Activated naive CD4-positive, alpha-beta T cell (primary cell): ENCODE measurements at places on chromosomes 6 and 20.

DNA sequence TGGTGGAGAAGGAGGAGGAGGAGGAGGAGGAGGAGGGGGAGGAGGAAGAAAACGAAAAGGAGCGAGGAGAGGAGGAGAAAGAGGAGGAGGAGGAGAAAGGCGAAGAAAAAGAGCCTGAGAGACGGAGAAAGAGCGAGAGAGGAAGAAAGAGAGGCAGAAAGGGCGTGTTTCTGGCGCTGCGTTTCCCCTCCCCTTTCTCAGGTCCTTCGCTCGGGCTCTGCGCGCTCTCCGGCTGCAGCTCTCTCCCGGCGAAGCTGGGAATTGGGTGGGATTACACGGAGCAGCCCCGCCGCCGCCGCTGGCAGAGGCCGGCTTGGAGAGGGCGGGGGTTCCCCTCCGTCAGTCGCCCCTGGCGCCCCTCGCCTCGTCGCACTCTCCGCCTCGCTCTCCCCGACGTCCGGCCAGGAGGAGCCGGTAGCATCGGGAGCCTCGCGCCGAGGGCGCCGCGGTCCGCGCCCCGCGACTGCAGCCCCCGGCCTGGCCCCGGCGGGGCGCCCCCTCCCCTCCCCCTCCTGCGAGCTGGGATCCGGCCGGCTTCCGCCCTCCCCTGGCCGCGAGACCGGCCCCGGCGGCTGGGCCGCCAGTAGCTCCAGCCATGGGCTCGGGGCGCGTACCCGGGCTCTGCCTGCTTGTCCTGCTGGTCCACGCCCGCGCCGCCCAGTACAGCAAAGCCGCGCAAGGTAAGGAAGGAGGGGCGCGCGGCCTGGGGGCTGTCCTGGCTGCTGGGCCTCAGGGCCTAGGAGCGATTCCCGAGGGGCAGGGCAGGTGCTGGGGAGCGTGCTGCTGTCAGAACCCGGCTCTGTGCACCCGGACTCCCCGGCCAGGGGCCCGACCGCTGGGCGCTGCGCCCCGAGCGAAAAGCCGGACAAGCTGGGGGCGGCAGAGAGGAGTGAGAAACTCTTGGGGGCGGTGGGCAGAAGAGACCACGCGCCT lies at the start of gene SCUBE3:
TSS of gene SCUBE3 (plus strand) at position 133 of the 933 bp plus-strand sequence. CDS start at position 596, 463 bp downstream.
- DNase-seq = no peak

- peak; percentile 9 for DNase-seq
Measured at GRCh38 chr20:47220161-47220582, 136.3 kb downstream of the ZMYND8 start.

DNA sequence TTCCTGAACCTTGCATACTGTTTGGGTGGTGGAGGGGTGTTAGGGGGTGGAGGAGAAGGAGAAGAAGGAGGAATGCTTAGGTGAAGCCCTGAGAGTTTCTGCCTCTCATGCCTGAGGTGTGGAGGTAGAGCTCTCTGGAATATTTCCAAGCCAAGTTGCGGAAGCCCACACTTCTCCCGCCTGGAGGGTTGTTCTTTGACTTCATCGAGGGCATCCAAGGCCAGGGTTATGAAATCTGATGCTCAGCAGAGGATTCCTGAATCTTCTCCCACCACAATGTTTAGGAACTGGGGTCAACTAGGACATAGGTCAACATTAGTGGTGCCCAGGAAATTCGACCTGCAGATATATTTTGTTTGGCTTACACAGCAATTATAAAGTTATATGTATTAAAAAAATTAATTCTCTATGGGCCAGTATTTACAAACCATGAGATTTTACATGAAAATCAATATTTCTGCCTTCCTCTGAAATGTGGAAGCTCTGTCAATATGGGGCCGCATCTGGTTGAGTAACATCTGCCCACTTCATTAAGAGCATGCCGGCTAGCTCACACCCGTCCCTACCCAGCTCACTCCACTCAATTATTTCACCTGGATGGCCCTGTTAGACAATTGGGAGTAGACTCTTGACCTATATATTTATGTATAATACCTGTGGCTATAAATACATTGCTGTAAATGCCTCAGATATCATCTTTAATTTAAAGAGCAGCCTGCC lies 257.1 kb upstream of the ZFP64 start:
- DNase-seq = no peak

DNA sequence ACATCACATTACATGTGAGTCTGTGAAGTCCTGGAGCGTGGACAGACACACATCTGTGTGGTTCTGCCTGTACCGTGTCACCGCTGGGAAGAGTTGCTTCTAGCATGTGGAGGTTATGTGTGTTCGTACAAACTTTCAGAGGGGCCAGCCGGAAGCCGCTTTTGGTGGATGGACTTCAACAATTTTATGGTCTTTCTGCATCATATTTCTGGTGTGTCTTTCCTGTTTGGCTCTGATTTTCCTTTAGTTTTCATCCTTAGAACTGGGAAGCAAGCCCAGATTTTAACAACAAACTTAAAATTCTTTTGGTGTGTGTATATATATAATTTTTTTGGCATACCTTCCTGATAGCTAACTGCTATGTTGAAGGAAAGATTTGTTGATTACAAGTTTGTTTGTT lies 71.2 kb downstream of the TIAM2 start:
- no peak for DNase-seq

DNA sequence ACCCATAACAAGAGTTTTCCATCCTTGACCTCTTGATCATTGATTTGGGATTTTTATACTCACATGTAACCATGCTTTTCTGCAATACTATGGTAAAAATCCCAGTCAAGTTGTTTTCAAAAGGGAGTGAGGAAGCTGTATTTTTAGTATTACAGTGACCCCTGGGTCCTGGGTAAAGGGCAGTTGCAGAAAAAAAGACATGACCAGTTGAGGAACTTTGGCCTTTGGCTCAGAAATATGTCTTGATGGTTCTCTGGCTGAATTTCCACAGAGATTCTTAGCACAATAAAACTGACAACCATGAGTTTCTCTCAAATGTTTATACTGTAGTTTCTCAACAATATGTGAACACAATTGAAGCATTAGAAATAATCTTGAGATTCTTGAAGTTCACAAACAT lies 28.6 kb upstream of the PRL start:
- DNase-seq = no peak

DNA sequence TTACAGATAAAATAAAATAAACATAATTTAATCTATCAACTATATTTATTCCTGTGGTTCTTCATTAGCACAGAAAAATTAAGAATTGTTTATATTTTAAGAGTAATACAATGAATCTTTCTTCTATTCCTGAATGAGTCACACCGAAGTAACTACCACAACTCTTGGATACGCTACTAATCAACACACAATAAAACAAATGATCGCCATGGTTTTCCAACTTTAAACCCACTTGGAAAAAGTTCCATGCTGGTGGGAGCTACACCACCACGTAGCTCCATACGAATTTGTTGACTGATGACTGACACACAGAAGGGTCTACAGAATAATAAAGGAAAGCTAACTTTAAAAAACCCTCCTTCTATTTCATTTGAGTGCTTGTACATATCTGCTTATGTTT lies 135.8 kb upstream of the NEDD9 start:
- no peak for DNase-seq

- DNase-seq = no peak
Measured at GRCh38 chr6:77092971-77093370, 370.3 kb downstream of the HTR1B start.

- no peak for DNase-seq
Measured at GRCh38 chr6:109454496-109455436, 806 bp downstream of the MICAL1 start.

- no peak for DNase-seq
Measured at GRCh38 chr20:11569163-11569562, 348.5 kb upstream of the BTBD3 start.

- no peak for DNase-seq
Measured at GRCh38 chr6:84021625-84022024, 11.9 kb upstream of the MRAP2 start.

GRCh38 chr6:166500246-166500645 lies 86.2 kb downstream of the RAMACL start:
- DNase-seq = no peak
